ENCODE measurements at places on chromosomes 5 and 9. TPM values are rescaled to one million over a fixed set of nuclear protein-coding genes. Genes with fewer than 3 reads are reported as not detected.

DNA sequence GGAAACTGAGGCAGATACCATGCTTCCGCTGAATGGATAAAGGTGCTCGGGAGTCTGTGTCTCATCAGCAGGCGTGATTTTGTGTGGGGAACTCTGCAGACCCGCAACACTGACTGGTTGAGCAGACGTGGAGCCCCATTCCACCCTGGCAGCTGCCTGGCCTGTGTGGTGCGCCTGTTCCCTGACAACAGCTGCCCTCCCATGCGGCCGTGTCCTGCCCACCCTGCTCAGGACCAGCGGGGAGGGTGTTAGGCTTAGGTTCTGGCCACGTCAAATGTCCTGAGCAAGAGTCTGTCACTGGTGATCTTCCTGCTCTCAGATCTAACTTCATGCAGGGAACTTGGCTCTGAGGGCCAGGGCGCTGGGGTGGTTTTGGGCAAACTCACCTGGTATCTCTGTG is 417.7 kb upstream of the IRX4 start:
- H3K4me1 ChIP-seq: no peaks in the 10 kb centered on the region
- no peak overlapping the region for H3K27ac ChIP-seq
- H3K4me3 ChIP-seq: no peak overlapping the region
- no peak for DNase-seq
- no peaks in the 10 kb centered on the region for H3K36me3 ChIP-seq
- no peaks in the 10 kb centered on the region for H3K27me3 ChIP-seq

The NME5 gene
- 3.8 TPM for total RNA-seq

DNA sequence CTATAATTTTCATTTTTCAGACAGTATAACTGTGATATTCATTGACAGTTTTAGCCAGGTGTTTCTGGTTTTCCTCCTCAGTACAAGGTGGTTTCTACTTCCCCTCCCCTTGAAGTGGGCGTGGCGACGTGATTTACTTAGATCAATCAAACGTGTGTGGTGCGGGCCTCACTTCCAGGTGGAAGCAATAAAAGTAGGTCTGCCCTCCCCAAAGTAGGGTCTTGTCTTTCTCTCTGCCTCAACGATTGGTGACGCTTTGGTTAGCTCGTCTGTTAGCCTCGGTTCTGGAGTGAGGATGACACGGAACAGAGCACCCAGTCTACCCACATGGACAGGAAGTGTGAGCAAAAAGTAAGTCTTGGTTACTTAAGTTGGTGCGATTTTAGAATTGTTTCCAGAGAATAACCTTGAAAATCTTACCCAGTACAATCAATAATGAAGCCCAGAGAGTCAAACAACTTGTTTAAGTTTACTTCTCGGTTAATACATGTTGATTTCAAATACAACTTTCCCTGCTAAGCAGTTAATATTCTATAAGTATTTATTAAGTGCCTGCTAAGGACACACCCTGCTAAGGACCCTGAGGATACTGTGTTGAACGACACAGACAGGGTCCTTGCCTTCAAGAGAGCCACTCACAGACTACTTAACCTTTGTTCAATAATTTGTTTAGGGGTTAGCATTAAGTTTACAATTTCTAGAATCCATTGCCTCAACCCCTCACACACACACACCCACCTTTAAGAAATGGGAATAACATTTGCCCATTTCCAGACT is 48.4 kb downstream of the COX7C start:
- H3K4me3 ChIP-seq: no peak overlapping the region
- no peak for DNase-seq
- no peaks in the 10 kb centered on the region for H3K4me1 ChIP-seq
- no peaks in the 10 kb centered on the region for H3K36me3 ChIP-seq

- no peak for DNase-seq
- H3K27ac ChIP-seq: peak overlapping the region; percentile 75
- H3K27me3 ChIP-seq: no peaks in the 10 kb centered on the region
- H3K4me1 ChIP-seq: no peaks in the 10 kb centered on the region
Measured at GRCh38 chr5:143244990-143245389, 158.5 kb downstream of the NR3C1 start.

The TYRP1 gene
- total RNA-seq: 35.6 TPM

- H3K4me3 ChIP-seq: no peak overlapping the region
- no peaks in the 10 kb centered on the region for H3K27me3 ChIP-seq
- H3K36me3 ChIP-seq: no peaks in the 10 kb centered on the region
- no peak overlapping the region for H3K27ac ChIP-seq
Measured at GRCh38 chr5:176429972-176430371, 13.6 kb upstream of the CLTB start.

The BRD3OS gene
- 11.2 TPM for total RNA-seq

DNA sequence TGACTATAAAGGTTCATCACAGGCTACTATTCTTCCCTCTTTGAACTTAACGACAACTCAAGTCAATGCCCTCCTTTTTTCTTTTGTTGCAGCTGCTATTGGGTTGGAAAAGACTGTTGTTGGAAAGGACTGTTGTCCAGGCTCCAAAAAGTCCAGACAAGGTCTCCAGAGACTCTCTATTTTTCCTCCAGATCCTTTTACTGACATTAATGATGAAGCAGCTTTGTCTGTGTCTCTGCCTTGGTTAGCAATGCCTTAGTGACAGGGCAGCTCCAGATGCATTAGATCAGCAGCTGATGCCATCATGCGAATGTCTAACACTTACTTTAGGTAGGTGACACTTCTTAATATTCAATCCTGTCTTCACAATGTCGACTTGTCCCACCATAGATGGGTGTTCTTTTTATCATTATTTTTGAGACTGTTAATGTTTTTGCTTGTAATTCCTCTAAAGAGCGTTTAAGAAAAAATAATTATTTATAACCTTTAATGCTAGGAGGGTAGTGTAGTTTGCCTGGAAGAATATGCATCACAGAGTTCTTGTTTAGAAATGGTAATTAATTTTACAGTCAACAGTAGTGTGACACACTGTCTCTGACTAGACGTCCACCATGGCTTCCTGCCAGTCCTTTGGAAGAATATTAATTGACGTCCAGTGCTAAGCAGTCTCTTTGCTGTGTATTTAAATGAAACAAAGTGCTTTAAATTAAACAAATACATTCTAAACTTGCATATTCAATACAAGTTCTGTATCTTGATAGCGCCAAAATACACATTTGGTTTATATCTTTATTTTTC is 492.2 kb downstream of the NR2F1-AS1 start:
- H3K27me3 ChIP-seq: no peaks in the 10 kb centered on the region
- H3K36me3 ChIP-seq: no peaks in the 10 kb centered on the region
- no peaks in the 10 kb centered on the region for H3K4me1 ChIP-seq
- no peak for DNase-seq
- H3K27ac ChIP-seq: no peak overlapping the region

The SLC23A1 gene
- not detected for total RNA-seq

GRCh38 chr9:127392166-127392565 is 4.8 kb upstream of the SLC2A8 start:
- H3K36me3 ChIP-seq: peaks cover 4% of the 10 kb centered on the region
- H3K27me3 ChIP-seq: no peaks in the 10 kb centered on the region
- no peak overlapping the region for H3K27ac ChIP-seq
- peaks cover 6% of the 10 kb centered on the region for H3K4me1 ChIP-seq

GRCh38 chr5:82158755-82159413 is 119.3 kb downstream of the RPS23 start:
- H3K27ac ChIP-seq: no peak overlapping the region
- no peaks in the 10 kb centered on the region for H3K27me3 ChIP-seq
- H3K4me1 ChIP-seq: no peaks in the 10 kb centered on the region
- no peak for DNase-seq

GRCh38 chr5:116652903-116653302 is 78.3 kb upstream of the SEMA6A start:
- no peak overlapping the region for H3K27ac ChIP-seq
- H3K27me3 ChIP-seq: no peaks in the 10 kb centered on the region
- DNase-seq: no peak
- no peak overlapping the region for H3K4me3 ChIP-seq

GRCh38 chr5:36870399-36871040 is 6.0 kb upstream of the NIPBL start:
- H3K4me1 ChIP-seq: no peaks in the 10 kb centered on the region
- no peak for DNase-seq
- peaks cover 5% of the 10 kb centered on the region for H3K36me3 ChIP-seq
- no peak overlapping the region for H3K27ac ChIP-seq
- no peaks in the 10 kb centered on the region for H3K27me3 ChIP-seq

DNA sequence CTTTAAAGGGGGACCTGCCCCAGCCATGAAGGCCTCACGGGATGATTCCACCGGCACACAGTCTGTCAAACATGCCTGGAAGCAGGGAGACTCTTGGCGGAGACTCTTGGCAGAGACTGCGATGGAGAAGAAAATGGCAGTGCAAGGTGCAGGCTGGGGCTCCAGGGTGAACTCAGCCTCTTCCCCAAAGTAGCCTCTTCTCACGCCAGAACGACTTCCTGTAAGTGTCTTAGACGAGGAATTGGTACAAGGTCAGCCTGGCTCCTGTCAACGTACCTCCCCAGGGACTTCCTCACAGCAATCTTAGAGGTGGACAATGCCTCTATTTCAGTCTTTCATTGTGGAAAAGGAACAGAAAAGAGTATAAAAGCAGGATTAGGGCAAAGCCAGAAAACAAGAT is 109.3 kb downstream of the UGCG start:
- H3K4me1 ChIP-seq: no peaks in the 10 kb centered on the region
- H3K4me3 ChIP-seq: no peak overlapping the region
- DNase-seq: no peak
- H3K27me3 ChIP-seq: no peaks in the 10 kb centered on the region

DNA sequence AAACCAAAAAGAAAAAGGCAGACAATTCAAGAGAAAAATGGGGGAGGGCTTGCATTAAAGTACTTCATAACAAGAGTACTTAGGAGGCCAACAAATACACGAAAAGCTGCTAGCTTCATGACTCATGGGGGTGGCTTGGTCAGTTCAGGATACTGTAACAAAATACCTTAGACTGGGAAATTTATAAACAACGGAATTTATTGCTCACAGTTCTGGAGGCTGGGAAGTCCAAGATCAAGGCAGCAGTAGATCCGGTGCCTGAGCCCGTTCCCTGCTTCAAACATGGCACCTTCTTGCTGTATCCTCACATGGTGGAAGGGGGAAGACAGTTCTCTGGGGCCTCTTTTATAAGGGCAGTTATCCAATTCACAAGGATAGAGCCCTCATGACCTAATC is 111.4 kb downstream of the C9orf50 start:
- no peak overlapping the region for H3K27ac ChIP-seq
- no peaks in the 10 kb centered on the region for H3K36me3 ChIP-seq
- no peaks in the 10 kb centered on the region for H3K27me3 ChIP-seq
- no peak for DNase-seq
- H3K4me3 ChIP-seq: no peak overlapping the region

GRCh38 chr5:96483878-96484277 is 50.8 kb upstream of the PCSK1 start:
- no peaks in the 10 kb centered on the region for H3K4me1 ChIP-seq
- no peak for DNase-seq

DNA sequence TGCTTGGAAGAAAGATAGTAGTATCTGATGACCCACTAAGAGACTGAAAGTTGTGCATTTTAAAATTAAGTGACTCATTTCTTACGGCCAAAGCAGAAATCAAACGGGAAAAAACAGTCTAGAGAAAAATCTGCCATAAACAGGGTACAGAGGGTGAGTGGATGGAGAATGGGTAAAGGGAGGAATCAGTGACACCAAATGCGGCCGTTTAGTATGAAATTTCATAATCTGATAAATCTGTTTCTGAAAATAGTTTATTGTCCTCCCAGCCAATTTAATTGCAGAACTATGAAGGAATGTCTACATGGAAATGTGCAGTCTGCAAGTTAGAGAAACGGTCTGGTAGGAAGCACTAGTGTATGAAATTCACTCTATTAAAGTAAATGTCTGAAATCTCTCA is 39.5 kb downstream of the ADAMTS12 start:
- no peak overlapping the region for H3K4me3 ChIP-seq
- peak overlapping the region; percentile 43 for H3K27ac ChIP-seq
- no peak for DNase-seq
- no peaks in the 10 kb centered on the region for H3K4me1 ChIP-seq
- H3K27me3 ChIP-seq: no peaks in the 10 kb centered on the region
- H3K36me3 ChIP-seq: no peaks in the 10 kb centered on the region

GRCh38 chr9:136787690-136788400 is 3.3 kb upstream of the TMEM141 start:
- H3K4me1 ChIP-seq: peaks cover 46% of the 10 kb centered on the region
- H3K27me3 ChIP-seq: no peaks in the 10 kb centered on the region
- H3K4me3 ChIP-seq: no peak overlapping the region
- H3K36me3 ChIP-seq: no peaks in the 10 kb centered on the region
- H3K27ac ChIP-seq: no peak overlapping the region
- peak; percentile 70 for DNase-seq

DNA sequence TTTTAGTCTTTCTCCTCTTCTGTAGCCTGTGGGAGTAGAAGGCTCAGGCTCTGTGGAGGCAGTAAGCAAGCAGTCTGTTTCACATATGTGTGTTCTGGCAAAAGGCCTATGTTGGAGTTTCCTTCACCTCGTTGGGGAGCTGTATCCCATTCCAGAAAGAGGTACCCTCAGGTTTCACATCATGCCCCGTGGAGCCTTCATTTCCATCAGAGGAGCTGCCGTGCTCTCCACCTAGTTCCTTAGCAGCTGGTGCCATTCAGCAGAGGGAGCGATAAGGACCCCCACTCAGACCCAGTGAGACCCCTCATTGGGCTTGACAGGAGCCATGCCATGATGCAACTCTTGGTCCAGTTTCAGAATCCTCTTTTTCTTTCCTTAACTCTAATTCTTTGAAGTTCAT is 50.6 kb upstream of the ANGPTL2 start:
- no peak overlapping the region for H3K4me3 ChIP-seq
- no peaks in the 10 kb centered on the region for H3K4me1 ChIP-seq
- H3K27ac ChIP-seq: no peak overlapping the region
- DNase-seq: no peak
- H3K27me3 ChIP-seq: no peaks in the 10 kb centered on the region
- H3K36me3 ChIP-seq: no peaks in the 10 kb centered on the region

The HTR1A gene
- total RNA-seq: not detected

The CHSY3 gene
- total RNA-seq: 2.5 TPM

DNA sequence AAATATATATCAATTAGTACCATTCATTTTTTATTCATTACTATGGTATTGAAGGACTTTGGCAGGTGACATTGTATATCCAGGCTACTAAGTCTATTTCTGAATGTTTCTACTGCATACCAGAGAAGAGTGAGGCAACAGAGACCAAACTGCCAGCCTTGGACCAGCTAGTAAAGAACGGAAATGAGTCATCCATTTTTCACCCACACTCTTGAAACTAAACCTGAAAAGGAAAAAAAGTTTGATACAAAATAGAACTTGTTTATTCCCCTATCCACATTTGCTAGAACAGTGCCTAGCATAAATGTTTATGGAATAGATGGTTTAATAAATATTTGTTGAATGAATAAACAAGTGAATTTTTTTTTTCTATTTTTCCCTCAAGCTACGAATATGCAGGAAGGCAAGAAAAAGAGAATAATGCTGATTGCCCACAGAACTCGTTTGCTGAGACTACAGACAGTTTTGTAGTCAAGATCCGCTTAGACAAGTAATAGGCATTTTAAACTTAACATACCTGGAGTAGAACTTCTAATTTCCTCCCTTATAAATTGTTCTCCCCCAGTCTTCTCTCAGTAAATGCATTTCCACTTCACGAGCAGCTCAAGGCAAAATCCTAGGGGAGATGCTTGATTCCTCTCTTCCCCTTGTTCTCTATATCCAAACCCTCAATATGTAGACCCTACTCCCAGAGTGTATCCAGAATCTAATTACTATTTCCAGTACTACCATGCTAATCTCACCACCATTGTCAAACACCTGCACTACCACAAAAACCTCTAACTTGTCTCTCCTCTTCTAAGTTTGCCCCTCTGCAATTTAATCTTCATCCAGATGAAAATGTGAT is 146.2 kb upstream of the RASA1 start:
- no peaks in the 10 kb centered on the region for H3K27me3 ChIP-seq
- H3K4me1 ChIP-seq: peaks cover 11% of the 10 kb centered on the region
- H3K27ac ChIP-seq: peak overlapping the region; percentile 49
- no peaks in the 10 kb centered on the region for H3K36me3 ChIP-seq

The PDLIM4 gene
- total RNA-seq: 96.7 TPM
